Activated naive CD8-positive, alpha-beta T cell treated with anti-CD3 and anti-CD28 coated beads for 36 hours (primary cell): ENCODE measurements at places on chromosomes 4 and X.

GRCh38 chr4:38562751-38563198, 101.2 kb upstream of the KLF3 start:
- no peak for DNase-seq

DNA sequence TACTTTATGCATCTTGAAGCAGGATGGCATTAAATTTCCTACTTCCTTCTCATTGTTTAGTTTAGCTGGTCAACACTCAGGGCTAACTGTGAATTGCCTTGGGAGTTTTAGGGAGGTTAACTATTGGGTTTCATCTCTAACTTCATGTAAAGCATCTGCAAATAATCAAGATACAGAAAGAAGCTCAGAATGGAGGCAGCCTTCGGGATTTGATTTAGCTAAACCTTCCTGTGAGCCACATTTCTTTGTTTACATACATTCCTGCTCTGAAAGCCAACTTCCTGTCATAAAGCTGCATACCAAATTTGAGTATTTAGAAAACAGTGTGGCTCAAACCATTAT, 131.7 kb upstream of the PCDH18 start:
- DNase-seq, result no peak

- DNase-seq, result no peak
Measured at GRCh38 chr4:100591161-100591876, 73.5 kb upstream of the EMCN start.

- DNase-seq, result no peak
Measured at GRCh38 chrX:102866981-102867656, 70.0 kb upstream of the RAB40AL start.

GRCh38 chrX:20654596-20655106, 387.9 kb upstream of the RPS6KA3 start:
- no peak for DNase-seq

- no peak for DNase-seq
Measured at GRCh38 chrX:107704587-107704986, 71.0 kb downstream of the TSC22D3 start.

DNA sequence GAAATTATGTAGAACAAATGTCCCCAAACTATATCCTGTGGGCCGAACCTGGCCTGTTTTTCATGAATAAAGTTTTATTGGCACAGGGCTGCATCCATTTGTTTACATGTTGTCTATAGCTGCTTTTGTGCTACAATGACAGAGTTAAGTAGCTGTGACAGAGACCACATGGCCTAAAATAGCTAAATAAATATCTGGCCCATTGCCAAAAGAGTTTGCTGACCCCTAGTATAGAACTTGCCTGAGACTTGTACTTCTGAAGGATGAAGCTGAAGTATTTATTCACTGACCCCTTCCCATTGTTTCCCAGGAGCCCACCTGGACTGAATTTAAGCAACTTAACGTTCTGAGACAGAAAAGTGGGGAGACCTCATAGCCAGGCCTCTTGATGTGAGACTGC, 325.6 kb downstream of the FRMPD4 start:
- DNase-seq, result no peak

GRCh38 chrX:48702032-48702431, 5.5 kb downstream of the SUV39H1 start:
- no peak for DNase-seq

- DNase-seq, result no peak
Measured at GRCh38 chrX:153371256-153371655, 29.9 kb downstream of the PNMA6E start.

DNA sequence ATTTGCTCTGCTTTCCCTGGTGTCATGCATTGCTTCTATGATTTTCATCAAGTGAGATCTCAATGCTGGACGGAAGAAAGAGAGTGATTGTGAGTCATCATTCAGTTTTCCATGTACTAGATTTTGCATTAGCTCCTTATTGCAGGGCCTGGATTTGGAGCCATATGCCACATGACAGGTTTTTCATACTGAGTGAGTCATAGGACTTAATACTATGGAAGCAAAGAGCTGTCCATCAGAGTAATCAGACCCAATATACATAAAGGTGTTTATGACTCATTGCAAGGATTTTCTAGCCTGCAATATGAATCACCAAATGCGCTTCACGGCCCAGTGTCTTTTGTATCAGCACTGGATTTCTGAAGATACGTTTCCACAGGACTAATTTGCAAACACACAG, 11.2 kb upstream of the TFDP3 start:
- no peak for DNase-seq

DNA sequence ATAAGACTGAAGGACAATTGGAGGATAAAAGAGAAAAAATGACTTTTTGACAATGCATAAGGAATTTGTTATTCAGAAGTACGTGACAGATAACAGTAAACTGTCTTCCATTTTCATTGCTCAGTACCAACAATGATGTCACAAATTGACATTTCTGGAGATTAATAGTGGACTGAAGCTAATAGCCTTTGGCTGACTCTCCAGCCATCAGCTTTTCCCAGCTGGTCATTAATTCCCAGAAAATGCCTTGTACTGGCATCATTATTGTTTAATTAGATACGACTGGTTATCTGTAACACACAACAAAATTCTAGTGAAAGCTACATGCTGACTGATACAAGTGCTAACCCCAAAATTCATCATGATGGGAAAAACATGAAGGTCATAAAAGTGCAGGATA, 147.9 kb upstream of the FGF13 start:
- no peak for DNase-seq

- peak; percentile 76 for DNase-seq
Measured at GRCh38 chrX:56563231-56564161, at the start of gene UBQLN2. TSS of gene UBQLN2 (plus strand) at chrX:56563627. CDS start at chrX:56563874, 247 bp downstream.

- DNase-seq, result no peak
Measured at GRCh38 chr4:26273616-26273980, 47.2 kb upstream of the RBPJ start.

DNA sequence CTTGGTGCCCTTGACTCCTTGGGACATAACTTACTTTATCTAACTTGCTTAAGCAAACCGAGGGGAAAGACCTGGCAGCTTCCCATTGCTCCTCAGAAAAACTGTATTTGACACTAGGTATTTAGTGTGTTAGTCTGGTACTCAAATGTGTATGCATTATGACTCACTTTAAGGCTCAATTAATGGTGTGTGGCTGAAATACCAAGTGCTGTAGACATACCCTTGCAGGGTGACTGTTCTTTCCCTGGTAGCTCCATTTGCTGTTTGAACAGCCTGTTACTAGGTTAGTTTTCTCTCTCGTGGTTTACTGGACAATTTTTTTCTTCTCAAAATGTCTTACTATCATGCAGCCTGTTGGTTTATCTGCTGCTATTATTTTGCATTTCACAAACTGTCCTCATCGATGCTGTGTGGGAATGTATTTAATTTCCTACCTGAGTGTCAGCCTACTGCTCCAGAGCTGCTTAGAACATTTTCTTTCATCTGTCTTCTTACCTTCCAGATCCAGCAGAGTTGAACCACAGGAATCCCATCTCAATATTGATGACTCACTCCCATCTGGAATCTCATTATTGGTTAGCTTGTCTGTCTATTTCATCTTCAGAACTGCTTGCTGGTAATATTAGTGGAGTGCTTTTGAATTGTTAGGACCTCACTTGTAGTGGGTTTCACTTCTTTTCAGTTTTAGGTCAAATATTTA, 158.0 kb upstream of the FAT1 start:
- no peak for DNase-seq

DNA sequence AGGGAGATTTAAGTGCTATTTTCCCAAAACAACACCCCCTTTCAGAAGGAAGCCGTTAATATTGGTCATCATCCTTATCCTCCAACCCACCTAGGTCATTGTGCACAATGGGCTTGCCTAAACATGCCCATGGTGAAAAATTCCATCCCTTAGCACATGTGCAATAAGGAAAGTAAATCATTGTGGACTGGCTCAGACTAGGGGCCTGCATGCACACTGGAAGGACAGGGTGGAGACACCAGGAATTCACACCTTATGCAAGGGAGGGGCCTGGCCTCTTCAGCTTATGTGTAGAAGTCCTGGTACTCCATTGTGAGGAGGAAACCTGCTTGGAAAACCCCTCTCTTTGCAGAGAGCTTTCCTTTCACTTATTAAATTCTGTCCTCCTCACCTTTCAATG, 311.4 kb upstream of the NDST4 start:
- no peak for DNase-seq

- no peak for DNase-seq
Measured at GRCh38 chr4:112726041-112726440, 89.1 kb downstream of the LARP7 start.

DNA sequence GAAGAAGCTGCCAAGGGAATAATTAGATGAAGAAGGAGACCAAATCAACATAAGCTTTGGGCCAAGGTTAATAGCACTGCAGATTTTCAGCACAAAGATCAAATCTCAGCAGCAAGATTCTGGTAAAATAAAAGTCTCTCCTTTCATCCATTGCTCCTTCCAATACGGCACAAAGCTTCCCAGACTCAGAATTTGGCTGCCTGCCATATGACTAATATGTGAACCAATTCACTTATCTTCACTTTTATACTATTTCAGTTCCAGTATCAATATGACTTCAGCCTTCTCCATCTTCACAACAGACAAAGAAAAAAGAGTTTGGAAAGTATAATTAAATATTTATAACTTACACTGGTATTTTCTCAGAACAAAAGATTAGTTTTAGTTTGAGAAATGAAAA, 978.3 kb upstream of the GRID2 start:
- no peak for DNase-seq

DNA sequence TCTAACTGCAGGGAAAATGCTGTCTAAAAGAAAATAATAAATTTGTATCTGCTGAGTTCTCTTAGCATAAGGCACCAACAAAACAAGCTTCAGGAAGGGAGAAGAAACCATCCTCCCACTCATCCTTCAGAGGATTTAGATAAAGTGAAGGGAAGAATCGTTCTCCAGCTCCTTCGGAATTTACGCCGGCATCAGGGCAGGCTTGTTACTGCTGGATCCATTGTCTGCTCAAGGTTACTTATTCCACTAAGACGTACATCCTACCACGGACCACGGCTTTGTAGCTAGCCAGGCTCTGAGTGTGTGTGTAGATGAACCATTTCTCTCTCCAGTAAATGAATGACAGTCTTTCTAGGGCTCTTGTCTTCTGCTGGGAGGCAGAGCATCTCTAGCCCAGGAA, 60.4 kb downstream of the HAND2 start:
- DNase-seq, result no peak

DNA sequence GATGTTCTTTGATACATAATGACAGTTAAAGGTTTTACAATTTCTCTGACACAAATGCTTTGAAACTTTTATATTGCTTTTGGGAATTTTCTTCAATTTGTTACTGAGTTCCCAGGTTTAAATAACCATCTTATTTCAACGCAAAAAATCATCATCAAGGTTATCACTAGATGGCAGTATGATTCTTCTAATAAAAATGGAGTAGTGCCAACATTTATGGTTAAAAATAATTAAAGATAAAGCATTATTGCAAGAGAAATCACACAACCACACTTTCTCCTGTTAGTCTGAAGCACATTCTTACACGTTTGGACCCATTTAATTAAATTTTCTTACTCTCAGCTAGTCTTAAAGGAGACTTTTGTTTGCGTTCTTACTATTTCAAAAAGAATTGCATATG, 611.3 kb upstream of the CPXCR1 start:
- no peak for DNase-seq

DNA sequence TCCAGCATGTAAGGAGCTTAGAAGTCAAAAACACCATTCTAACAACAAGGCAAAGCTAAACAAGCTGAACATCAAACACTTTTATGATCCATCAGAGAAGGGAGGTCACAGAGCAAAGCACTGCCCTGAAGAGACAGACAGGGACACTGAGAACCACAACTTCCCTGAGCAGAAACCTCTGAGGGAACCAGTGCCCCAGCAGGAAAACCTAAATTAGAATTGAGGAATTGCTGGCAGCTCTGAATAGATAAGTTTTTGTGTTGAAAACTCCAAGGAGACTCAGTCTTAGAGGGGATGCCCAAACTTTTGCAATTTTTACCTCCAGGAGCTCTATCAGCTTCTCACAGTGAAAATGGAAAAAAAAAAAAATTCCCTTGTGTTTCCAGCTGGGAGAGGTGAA, 83.0 kb upstream of the MAPK10 start:
- DNase-seq, result no peak

DNA sequence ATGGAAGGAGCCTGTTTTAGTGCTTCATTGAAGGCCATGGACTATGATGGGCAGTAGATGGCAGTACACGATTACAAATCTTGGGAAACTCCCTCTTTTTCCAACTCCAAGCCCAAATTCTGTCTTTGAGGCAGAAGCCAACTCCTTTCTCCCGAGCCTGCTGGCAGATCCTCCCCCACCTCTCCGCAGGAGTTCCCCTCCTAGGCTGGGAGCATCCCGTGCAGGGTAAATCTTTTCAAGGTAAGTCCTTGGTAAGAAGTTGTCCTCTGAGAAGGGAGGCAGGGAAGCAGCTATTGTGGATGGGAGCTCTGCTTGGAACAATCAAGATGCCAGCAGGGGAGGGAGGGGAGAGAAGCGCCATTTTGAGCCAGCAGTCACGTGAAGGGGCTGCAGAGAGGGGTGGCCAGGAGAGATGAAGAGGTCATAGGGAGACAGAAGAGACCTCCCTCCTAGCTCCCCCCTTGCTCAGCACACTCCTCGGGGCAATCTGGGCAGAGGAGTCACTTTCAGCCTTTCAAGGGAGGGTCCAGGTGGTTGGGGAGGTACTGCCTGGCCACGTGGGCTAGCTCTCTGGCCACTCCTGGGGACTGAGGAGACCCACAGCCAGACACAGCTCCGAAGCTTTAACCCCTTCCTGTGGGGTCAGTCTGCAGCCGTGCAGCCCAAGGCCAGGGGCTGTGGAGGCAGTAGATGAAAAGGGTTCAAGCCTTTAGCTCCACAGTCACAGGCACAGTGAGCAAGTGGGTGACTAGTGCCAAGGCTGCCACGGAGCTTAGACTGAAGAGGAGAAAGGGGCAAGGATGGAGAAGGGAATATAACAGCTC, 9.6 kb downstream of the CC2D2A start:
- no peak for DNase-seq

DNA sequence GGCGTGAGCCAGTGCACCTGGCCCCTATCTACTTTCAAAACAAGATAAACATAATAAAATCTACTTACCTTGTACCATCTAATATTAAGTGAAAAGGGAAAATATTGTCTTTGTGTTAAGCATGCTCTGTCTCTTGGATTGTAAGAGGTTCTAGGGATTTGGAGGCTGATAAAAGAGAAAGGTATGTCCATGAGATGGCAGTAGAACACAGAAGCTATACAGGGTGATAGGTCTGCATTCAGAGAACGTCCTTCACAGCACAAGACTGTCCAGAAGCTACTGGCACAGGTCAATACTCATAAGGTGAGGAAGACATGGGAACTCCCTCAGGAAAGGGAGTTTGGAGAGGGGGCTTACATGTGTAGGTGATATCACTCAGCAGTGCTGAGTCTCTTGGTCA, 135.5 kb downstream of the TMEM47 start:
- no peak for DNase-seq

DNA sequence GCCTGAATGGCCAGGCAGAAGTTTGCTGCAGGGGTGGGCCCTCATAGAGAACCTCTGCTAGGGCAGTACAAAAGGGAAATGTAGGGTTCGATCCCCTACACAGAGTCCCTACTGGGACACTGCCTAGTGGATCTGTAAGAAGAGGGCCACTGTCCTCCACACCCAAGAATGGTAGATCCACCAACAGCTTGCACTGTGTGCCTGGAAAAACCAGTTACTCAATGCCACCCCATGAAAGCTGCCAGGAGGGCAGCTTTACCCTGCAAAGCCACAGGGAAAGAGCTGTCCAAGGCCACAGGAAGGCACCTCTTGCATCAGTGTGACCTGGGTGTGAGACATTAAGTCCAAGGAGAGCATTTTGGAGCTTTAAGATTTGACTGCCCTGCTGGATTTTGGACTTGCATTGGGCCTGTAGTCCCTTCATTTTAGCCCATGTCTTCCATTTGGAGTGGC, 781.6 kb downstream of the TRAM1L1 start:
- no peak for DNase-seq
